ENCODE measurements at places on chromosomes 5 and 9.
A peak's percentile ranks its signal among the peaks of the same experiment; 100 is the strongest.

GRCh38 chr5:133891390-133891789, 77.0 kb downstream of the C5orf15 start:
- no peak for DNase-seq

DNA sequence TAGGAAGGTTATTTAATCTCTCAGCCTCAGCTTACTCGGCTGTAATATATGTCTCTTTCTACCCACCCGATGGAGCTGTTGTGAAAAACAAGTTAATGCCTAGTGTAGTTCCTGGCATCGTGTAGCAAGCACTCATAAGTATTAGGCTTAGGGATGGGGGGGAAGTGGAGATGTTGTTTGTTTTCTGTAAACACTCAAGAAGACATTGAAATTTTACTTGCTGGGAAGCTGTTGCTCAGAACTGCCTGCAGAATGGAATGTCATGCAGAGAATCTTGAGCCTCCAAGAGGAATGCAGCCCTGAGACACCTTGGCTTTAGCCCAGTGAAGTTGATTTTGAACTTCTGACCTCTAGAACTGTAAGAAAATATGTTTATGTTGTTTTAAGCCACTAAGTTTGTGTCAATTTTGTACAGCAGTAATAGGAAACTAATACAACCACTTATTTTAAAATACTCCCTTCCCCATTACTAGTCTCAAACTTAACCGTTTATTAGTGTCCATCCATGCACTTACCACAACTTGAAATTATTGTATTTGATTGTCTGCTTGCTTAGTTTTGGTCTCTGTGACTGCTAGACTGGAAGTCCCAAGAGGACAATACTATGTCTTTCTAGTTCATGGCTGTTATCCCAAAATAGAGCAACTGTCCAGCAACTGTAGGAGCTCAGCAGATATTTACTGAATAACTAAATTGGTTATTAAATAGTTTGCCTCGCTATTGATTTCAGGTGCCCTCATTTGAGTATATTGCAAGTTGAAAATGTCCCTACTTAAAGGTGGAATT, 53.8 kb downstream of the MFAP3 start:
- DNase-seq = no peak

GRCh38 chr5:57764479-57765089, 282.0 kb upstream of the ACTBL2 start:
- DNase-seq = no peak

DNA sequence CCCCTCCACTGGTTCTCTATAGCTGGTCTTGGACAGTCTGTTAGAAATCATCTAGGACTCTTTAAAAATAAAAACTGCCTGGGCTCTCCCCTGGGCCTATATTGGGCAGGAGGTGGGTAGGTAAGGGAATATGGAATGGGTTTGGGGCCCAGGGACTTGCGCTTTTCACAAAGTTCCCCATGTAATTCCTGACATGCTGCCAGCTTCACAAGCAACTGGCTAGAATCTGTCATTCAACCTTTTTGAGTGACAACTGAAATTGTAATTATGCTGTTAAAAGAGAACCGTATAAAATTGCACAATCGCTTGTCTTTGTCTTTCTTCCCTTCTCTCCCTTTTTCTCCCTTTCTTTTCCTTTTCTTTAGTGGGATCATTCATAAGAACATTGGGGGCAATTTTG, 603.1 kb downstream of the EBF1 start:
- no peak for DNase-seq

DNA sequence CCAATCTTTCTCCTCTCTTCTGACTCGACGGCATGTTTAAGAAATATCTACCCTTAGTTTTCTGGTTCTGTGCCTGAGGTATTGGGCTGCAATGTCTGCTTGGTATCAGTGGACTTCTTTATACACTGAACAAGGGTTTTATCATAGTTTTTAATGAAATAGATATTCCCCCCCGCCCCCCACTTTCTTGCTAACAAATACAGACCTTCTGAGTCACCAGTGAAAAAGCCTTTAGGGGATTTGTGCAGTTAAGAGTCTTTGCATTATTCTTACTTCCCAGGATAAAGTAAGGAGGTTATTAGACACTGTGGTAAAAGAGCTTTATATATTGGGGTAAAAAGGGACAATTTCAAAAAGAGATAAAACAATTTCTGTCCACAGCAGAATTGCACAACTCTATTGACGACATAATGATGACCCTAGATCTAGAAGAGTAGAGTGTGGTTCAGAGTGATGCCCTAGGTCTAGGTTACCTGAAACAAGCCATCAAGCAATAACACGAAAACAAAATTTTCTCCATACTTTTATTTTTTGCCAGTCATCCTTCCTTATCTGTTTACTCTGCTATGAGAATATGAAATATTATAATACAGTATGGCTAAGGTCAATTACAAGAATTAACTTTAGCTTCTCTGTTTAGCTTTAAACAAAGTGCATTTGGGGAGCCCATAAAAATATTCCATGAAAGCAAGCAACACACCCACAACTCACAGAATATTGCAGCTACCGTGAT, 110.7 kb downstream of the PLK2 start:
- no peak for DNase-seq

DNA sequence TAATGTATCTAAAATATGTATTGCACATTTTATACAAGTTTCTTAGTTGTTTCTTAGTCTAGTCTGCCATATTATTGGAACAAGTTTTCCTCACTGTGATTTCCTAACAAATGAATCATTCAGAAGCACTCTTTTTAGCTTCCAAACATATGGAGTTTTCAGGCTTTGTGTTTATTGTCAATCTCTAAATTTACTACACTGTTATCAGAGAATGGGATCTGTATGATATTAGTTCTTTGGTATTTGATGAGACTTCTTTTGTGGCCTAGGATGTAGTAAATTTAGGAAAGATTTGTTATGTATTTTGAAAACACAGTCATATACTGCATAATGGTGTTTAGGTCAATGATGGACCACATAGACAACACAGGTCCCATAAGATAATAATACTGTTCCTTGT, 25.7 kb downstream of the SREK1IP1 start:
- no peak for DNase-seq

- DNase-seq = peak; percentile 25
These were observed 2.5 kb downstream of the CENPP start for GRCh38 chr9:92328225-92328624.

DNA sequence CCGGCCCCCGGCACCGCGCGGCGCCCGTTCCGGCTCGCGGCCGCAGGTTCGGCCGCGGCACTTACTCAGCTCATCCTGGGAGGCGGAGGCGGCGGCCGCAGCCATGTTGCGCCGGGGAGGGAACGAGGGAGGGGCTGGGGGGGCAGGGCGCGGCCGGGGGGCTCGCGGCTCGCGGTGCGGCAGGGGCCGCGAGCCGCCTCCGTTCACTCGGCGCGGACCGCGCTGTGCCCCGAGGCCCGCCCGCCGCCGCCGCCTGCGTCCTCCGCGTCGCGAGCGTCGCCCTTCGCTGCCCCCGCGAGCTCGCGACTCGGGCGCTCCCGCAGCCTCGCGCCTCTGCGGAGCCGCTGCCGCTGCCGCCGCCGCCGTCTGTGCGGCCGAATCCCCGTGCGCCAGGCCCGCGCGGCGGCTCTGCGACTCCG, 735 bp downstream of the ECPAS start:
- DNase-seq = peak; percentile 81

DNA sequence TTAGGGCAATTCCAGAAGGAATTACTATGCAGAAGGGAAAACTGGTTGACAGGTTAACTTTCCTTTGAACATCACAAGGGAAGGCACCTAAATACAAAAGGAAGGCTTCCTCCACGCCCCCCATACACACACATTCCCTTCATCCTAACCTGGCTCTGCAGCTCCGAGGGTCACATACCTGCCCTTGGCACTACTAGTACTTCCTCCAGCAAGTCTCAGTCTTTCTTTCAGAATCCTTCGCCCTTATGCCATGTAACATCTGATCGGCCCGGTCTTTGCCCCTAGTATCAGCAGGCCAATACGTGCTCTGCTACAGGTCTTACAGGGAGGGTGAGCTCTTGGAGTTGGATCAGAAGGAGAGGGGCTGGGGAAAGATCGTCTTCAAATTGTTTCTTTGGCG, 1.6 kb upstream of the MARCHF6 start:
- peak; percentile 11 for DNase-seq

DNA sequence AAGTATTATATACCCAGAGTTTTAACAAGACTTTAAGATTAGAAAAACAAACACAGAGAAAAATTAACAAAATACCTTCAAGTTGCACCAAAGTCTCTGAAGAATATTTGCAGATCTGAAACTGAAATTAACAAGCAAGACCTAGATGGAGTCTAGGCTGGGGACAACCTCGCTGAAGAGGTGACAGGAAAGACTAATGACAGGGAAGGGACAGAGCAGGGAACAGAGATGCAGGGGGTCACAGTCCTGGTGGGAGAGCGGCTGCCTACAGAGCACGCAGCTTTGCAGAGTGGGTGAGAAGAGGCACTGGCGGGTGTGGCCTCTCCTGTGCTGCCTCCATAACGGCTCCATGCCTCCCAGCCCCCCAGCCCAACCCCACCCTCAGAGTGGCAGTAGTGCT, 13.5 kb downstream of the RETREG1 start:
- no peak for DNase-seq

DNA sequence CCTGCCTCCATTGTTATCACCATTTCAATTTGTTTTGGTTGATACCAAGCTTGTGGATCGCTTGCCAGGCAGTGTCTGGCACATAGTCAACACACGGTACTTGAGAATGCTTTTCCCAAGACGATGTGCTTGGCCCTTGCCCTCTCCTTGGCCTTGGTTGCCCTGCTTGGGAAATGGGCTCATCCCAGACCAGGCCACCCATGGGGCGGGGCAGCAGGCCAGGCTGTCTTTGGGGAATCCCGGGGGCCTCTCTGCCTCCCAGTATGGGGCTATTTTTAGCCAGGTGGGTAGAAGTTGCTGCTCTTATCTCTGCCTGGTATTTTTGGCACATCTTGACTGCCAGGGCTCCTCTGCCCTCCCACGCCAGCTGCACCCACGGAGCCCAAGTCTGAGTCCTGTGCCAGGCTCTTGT, 49.9 kb downstream of the LMX1B start:
- peak; percentile 12 for DNase-seq

DNA sequence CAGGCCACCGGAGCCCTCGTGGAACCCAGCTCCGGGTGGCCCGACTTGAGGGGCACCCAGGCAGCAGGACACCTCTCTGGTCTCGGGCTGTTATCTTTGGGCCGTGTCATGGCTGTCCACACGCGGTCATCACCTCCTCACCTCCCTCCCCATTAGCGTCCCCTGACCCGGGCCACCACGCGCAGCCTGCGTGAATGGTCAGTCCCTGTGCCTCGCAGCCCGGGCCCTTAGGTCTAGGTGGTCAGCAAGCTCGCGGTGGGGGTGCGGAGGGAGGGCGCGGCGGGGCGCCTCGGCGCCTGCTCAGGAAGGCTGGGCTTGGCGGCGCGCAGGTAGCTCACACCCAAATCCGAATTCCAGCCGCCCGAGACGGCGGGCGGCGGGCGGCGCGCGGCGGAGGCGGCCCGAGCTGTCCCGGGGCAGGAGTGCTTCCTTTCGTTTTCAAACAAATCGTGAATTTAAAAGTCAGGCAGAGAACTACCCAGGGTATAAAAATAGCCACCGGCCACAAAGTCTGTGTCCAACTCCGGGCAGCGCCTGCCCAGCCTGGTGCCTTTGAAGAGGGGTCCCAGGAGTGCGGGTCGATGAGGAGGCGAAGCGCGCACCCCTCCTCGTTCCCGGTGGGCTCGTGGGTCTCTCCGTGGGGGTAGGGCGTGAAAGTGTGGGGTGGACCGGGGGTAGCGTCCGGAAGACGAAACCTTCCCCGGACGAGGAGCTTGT, 1.0 kb upstream of the RXRA start:
- peak; percentile 55 for DNase-seq

DNA sequence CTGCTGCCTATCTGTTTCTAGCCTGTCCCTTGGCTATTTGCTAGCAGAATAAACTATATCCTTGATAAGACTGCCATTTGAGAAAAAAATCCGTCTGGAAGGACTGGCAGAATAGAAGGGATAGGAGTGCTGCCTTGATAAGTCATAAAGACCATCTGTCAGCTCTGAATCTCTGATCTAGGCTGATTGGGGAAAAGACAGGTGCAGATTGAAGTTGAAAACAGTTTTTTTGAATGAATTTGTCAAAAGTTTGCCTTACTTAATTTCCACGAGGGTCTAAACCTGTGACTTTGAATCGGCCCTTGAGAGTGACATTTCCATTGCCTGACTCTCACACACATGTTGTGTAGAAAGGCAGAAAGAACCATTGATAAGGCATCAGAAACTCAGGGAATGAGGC, 218.6 kb downstream of the MAN2A1 start:
- DNase-seq = no peak

Data from suppressor macrophage treated with lipopolysaccharide for 1 hour (primary cell).